ENCODE measurements at places on chromosomes 11 and 22.

DNA sequence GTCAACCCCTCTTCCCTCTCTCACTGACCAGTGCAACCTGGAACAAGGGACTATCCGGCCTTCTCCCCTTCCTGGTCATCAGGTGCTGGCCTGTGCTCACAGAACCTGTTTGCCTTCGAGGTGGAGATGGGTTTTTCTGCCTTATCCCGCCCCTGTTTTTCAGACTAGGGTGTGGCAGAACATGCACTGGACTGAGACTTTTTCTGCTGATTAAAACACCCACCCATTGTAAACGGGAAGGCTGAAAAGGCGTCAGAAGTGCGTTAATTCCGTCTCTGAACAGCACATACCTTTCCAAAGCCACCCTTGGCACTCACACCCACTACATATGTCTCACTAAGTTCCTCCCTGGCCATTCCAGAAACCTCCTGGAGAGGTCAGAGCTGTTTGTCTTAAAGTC is 4.4 kb upstream of the B3GNT6 start:
- no peak for DNase-seq

- no peak for DNase-seq
Measured at GRCh38 chr11:553988-554340, 6.6 kb downstream of the LMNTD2 start.

- DNase-seq = no peak
Measured at GRCh38 chr11:14317659-14318325, 41.2 kb downstream of the RRAS2 start.

DNA sequence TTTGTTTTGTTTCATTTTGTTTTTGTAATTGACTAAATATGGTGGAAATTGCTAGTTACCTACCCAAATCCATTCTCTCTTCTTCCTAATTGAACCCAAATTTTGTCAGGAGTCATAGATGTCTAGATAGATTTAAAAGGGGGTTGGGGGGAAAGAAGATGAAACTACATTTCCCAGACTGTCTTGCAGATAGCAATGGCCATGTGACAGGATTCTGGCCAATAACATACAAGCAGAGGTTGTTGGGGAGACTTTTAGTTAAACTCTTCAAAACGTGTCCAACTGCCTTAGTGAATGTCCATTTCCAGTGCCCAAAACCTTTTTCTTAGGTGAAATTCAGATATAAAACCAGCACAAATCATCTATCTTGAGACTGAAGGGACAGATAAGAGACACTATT is 583.9 kb upstream of the API5 start:
- no peak for DNase-seq

DNA sequence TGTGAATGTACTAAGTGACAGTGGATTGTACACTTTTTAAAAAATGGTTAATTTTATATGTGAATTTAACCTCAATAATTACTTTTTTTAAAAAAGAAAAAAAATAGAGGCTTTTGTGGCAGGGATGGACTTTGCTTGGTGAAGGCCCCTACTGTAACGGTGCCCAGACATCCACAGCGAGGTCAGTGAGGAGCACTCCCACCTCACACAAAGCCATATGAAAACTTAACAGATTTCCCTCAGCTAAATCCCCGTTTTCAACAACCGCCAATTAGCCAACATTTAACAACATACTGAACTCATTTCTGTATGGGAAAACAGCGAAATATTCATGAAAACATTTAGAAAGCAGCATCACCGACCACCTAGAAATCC is 642 bp upstream of the C11orf58 start:
- no peak for DNase-seq

DNA sequence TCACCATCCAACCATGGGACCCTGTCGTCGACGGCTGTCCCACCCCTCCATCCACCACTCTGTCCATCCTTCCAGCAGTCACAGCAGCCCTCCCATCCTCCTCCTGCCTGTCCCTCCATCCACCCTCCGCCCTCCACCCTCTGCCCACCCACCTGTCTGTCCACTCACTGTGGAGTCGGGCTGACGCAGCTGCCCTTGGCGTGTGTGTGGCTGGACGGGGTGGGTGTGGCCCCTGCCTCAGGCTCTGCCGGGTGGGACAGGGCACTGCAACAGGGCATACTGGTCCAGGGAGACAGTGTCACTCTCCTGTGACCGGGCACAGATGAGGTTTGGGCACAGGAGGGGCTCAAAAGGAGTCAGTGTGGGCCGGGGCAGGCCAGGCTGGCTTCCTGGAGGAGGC is 1.9 kb downstream of the PKP3 start:
- DNase-seq = no peak

- DNase-seq = no peak
Measured at GRCh38 chr11:56624661-56625110, 10.0 kb upstream of the OR5M1 start.

GRCh38 chr11:126817096-126817495 is 183.5 kb downstream of the KIRREL3 start:
- DNase-seq = no peak

GRCh38 chr22:27307545-27308247 is 493.9 kb downstream of the MN1 start:
- no peak for DNase-seq

DNA sequence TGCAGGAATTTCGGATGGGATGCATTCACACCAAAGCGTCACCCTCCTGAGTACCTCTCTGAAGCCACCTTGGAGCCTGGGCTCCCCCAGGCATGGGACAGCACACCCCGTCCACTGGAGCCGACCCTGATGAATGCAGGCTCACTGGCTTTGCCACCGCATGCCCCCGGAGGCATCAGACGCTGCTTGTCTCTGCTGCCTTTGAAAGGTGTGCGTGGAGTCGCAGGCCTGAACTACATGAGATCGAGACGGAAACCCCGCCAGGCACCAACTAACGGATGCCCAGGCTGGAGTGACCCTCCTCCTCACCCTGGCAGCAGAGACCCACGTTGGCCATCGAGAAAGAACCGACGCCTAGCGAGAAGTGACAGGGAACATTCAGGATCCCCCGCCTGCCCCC is 22.5 kb downstream of the KRTAP5-5 start:
- DNase-seq = no peak

GRCh38 chr11:129067454-129067853 is 124.7 kb downstream of the ARHGAP32 start:
- DNase-seq = no peak

Data from CD4-positive, alpha-beta T cell treated with Interleukin-6 at 100 ng/mL for 8 hours (primary cell).